ENCODE measurements at places on chromosomes 2 and 18.

DNA sequence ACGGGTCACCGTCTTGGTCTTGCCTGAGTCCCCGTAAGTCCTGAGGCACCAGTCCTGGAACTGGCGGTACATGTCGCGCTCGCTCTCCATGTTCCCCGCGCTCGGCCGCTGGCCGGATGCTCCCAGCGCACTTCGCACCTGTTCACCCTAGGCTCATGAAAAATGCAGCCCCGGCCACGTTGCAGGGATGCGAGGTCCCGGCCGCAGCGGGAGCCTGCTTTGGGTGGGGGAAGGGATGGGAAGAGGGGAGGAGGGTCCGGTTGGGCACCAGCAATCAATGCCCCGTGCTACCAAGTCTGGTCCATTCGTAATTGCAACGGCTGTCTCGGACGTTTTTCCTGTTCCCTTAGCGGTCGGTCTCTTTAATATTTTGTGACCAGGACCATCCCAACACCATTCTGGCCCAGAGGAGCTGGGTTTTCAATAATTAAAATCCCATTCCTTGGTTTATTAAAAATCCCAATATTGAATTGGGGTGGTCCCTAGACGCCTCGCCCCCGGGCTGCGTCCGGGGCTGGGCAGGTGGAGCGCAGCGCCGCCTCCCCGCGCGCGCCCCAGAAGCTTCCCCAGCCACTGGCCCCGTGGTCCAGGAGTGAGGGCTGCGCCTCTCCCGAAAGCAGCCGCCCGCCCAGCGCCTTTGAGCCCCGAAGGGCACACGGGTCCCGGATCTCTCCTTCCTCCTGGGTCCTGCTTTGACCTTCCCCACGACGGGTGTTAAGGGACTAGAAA, 1.4 kb downstream of the NOL4 start:
- no peak for DNase-seq

DNA sequence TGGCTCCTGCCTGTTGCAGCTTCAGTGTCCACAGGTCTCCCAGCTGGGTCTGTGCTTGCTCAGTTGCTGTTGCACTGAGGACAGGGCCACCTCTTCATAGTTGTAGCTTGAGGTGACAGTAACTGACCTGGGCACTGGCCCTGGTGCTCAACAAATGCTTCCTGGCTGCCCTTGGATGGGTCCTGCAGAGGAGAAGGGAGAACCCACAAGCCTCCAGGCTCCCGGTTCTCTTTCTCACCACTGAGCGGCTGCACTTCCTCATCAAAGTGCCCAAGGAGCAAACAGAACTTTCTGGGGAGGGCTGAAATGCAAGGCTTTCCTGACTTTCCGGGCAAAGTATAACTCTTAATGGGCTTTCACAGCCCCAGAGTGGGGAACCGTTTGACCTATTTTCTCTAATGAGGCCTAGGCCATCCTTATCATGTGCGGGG, 38.7 kb downstream of the LCT start:
- DNase-seq = no peak

GRCh38 chr2:158779621-158780020, 15.5 kb upstream of the DAPL1 start:
- no peak for DNase-seq

DNA sequence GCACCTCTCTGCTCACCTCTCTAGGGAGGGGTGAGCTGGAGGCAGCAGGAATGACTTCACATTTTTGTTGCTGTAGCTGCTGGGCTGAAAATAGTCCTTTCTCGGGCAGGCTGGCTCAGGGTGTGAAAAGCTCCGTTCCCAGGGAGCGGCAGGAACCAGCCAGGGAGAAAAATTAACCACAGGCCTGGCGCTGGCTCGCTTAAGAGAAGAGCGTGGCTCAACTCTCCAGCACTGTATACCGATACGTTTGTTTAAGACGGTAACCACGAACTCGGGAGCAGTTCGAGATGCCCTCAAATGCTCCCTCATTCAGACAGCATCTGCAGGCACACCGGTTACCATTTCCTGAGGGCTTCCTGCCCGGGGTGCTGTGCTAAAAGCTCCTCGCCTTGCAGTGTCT, 129.6 kb downstream of the CELF4 start:
- DNase-seq = no peak

GRCh38 chr2:231452799-231453508, 11.3 kb downstream of the NCL start:
- no peak for DNase-seq

- no peak for DNase-seq
Observed at GRCh38 chr2:59912042-59912441, 641.4 kb downstream of the BCL11A start.

GRCh38 chr2:19541884-19542283, 183.5 kb upstream of the OSR1 start:
- DNase-seq = no peak

DNA sequence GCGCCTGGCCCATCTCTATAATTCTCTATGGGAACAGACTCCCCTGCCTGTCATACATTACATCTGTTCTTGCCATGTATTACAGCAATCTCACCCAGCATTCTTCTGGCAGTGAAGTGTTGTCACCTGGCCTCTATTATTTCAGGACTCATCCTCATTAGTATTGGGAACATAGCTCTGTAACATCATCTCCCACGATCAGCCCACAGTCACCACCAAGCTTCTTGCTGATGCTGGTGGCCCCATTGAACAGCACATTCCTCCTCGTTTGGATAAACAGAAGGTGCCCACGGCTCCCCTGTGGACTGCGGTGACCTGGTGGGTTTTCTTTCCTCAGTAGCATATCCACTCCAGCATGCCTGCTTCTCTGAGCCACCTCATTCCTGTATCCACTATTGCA, 21.5 kb downstream of the CHCHD5 start:
- no peak for DNase-seq

- DNase-seq = no peak
Observed at GRCh38 chr2:96500385-96501066, 4.6 kb downstream of the NEURL3 start.

DNA sequence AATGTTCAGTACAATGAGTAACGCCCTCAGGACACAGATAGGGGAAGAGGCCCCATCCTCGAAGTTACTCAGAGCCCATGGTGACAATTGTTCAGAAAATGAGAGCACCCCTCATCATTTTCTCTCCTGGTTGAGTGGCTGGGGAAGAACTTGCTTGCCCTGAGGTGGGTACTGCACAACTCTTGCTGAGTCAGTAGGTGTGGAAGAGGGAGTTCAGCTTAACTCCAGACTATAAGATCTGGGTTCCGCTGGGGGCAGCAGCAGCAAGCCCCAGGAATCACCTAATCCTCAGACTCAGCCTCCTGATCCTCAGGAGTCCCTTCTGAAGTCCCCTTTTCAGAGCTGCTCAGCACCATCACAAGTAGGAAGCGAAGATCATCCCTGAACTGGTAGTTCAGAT, 123.7 kb downstream of the PIEZO2 start:
- DNase-seq = no peak

- no peak for DNase-seq
Observed at GRCh38 chr2:60441800-60442199, 111.7 kb downstream of the BCL11A start.

GRCh38 chr2:149058936-149059335, 20.4 kb downstream of the LYPD6B start:
- no peak for DNase-seq

GRCh38 chr18:64185987-64186386, 37.1 kb upstream of the LINC00305 start:
- no peak for DNase-seq

- DNase-seq = no peak
Observed at GRCh38 chr2:5329763-5330162, 362.4 kb upstream of the SOX11 start.

DNA sequence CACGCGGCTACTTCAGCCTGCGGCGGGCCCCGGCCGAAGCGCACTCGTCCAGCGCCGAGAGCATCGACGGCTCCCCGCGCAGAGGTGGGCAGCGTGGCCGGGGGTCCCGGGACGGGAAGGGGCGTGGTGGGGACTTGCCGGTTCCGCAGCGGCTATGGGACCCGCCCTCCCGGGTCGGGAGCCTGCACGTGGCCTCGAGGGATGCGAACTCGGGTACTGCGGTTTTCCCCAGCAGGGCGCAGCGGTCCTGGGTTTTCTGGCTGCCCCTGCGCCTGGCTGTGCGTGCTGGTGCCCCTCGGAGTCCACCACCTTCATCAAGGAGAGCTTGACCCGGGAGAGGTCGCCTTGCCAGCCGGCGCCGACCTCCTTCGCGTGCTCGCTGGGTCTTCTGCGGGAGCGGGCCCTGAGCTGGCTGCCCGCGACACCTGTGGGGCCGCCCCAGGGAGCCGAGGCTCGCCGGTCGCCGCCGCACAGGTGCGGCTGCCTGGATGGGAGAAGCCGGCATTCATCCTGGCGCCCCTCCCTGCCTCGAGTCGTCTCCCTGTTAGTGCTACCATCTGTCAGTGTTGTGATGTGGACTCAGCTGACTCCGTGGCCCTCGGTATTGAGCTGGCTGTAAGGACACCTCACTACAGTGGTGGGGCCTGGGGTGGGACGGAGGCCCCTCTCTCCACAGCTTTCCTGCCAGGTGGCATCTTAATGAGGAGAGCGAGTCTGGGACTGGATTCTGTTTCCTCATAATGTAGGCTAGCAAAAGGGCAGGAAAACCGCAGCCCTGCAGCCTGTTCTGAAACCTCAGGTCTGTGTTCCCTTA, 177.3 kb downstream of the AGAP1 start:
- no peak for DNase-seq

DNA sequence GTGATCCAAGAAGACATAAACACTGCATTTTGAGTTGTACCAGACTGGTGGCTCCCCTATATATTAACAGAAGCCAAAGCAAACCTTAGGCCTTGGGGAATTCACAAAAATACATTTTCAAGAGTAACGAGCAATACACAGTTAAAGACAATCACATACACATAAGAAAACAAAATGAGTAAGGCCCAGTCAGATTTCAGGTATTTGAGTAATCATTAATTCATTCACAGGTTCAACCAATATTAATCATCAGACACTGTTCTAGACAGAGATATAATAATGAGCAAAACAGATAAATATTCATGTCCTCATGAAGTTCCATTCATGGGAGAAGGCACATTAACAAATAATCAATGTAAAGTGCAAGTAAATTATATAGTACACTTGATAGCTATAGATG, 9.6 kb downstream of the STPG4 start:
- DNase-seq = no peak

GRCh38 chr2:147847746-147848391, 3.0 kb downstream of the ACVR2A start:
- DNase-seq = no peak

DNA sequence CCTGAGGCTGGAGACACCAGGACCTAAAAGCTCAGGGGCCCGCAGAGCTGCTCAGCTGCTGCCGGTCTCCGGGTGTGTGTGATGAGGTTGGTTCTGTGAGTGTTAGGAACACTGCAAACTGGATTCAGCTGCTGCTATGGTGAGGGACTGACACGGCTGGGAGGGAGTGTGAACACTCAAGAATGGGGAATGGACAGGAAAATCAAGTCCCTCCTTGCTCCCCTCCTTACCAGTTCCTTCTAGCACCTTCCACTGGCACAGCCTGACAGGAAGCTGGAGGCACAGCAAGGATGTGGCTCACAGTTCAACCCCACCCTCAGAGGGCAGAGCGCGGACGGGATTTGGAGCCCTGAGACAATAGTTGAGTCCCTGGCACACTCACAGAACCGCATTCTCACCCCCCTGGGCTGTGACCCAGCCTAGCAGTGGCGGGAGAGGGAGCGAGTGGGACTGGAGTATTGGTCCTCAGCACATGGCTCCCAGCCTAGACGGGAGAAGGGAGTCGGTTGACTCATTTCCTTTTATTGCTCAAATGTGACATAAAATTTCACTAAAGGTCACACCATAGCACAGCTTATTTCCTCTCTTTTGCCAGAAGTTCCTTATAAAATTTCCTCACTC, 42.5 kb downstream of the LRRC30 start:
- no peak for DNase-seq

- no peak for DNase-seq
Observed at GRCh38 chr2:126302043-126302442, 353.9 kb upstream of the GYPC start.

DNA sequence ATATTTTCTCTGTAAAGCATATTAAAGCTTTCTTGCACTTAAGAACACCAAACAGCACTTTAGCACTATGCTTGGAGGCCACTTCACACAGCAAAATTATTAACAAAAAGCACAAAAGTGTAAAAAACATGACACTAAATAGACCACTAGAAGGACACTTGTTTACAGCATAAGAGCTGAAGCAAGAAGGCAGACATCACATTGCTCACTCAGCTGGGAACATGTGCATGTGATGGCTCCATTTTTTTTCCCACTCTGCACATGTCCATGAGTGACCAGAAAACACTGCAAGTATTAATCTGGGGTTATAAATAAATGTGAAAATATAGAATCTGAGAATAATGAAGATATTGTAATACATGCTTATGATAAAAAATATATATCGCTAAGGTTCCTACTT, 103.1 kb upstream of the MAPRE2 start:
- DNase-seq = no peak

- no peak for DNase-seq
Observed at GRCh38 chr2:317501-318424, 29.9 kb upstream of the ALKAL2 start.

- DNase-seq = peak; percentile 34
Observed at GRCh38 chr2:20241973-20242726, 17.2 kb upstream of the SDC1 start.

DNA sequence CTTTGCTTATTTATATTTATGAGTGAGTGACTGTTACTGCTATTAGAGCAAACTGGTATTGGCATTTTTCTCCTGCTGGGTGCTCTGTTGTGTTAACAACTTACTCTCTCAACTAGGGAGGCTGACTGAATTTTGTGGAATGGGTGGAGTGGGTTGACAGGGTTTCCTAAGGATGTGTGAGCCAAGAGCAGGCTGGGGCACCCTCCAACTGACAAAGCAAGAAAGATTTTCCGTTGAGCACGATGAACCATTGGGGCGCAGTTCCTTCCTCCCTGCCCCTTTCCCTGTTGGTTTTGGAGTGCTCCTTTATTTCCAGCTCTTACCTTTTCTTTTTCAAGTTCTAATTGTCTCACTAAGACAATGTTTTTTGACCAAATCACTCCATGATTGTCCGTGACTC, 20.3 kb downstream of the SEH1L start:
- DNase-seq = no peak

DNA sequence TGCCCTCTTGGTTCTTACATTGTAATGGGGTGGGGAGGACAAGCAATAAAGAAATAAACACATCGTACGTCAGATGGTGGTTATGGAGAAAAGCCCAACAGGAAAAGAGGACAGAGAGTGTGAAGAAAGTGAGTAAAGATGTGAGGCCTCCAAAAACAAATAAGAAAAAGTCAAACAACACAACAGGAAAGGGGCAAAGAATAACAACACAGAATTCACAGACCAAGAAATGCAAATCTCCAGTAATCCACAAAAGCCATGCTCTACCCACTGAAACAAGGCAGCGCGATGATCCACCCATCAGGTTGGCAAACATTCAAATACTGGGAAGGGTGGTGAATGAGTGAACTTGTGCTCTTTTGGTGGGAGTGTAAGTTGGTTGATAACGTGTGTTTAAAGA, 16.7 kb upstream of the DUSP2 start:
- DNase-seq = no peak

GRCh38 chr2:200310545-200310971, 4.1 kb downstream of the SPATS2L start:
- DNase-seq = no peak

GRCh38 chr2:120701499-120701898, 34.2 kb upstream of the GLI2 start:
- DNase-seq = no peak

Data from T-helper 17 cell (primary cell).